ENCODE measurements at places on chromosomes 2 and 18. TPM values are rescaled to one million over a fixed set of nuclear protein-coding genes. Genes with fewer than 3 reads are reported as not detected.
A peak's percentile ranks its signal among the peaks of the same experiment; 100 is the strongest.

DNA sequence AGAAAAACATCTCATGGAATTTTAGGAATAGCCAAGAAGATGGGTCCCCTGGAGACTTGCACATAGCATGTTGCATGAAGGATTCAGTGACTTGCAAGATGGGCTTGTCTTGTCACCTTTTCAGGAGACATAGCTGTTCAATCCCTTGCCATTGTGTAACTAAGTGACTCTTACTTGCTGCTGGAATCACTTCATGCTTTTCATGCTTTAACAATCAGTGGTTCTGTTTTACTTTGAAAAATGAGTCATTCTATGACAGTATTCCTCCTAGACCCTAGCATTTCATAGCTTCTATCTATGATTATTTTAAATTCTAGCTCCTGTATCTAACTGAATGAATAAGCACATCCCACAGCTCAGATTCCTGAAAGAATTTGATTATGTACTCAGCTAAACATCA is 2.8 kb downstream of the KYNU start:
- no peak for DNase-seq

- DNase-seq, result no peak
Observed at GRCh38 chr18:51301376-51301775, 103.9 kb upstream of the MEX3C start.

- DNase-seq, result no peak
Observed at GRCh38 chr2:160477032-160477431, 16.6 kb downstream of the RBMS1 start.

- peak; percentile 99 for DNase-seq
Observed at GRCh38 chr2:175167792-175168563, at the start of gene ATF2. TSS of gene ATF2 (minus strand) at chr2:175168203. CDS start at chr2:175136443, 31,760 bp downstream.

DNA sequence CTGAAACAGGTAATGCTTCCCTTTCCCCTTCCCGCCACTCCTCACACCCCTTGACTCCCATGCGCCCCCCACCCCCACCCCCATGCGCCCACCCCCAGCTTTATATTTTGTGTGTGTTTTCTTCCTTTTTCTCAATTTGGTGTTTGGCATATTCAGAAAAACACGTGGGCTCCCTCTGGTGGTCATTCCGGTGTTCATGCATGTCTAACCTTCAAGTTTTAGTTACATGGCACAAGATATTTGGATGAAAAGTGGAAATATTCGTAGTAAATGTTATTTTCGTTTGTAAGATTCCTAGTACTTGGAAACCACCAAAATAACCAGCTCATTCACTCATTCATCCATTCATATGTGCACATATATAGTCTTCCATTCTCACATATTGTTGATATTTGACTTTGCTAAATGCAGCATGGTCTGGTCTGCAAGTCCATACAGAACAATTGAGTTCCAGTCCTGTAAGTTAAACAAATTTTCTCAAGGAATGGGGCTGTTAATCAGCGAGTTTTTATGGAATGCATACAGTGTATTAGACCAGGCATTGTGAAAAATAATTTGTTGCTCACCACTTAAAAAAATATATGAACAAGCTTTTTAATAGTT is 143.6 kb upstream of the MAP3K20 start:
- DNase-seq, result peak; percentile 79

DNA sequence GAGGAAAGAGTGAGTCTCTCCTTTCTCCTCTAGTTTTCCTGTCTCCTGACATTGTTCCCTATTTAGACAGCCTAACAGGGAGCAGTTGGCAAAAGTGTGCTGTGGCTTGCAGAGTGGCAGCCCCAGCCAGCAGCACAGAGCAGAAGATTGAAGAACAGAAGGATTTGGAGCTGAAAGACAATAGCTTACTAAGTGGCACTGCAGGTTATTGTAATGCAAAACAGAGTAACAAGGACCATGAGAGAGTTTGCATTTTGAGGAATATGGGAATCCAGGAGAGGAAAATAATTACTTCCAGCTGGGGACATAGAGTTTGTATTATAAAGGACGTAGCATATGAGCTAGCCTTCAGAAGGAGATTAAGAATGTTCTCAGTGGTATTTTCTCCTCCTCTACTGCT is 342.4 kb downstream of the AKAIN1 start:
- no peak for DNase-seq

DNA sequence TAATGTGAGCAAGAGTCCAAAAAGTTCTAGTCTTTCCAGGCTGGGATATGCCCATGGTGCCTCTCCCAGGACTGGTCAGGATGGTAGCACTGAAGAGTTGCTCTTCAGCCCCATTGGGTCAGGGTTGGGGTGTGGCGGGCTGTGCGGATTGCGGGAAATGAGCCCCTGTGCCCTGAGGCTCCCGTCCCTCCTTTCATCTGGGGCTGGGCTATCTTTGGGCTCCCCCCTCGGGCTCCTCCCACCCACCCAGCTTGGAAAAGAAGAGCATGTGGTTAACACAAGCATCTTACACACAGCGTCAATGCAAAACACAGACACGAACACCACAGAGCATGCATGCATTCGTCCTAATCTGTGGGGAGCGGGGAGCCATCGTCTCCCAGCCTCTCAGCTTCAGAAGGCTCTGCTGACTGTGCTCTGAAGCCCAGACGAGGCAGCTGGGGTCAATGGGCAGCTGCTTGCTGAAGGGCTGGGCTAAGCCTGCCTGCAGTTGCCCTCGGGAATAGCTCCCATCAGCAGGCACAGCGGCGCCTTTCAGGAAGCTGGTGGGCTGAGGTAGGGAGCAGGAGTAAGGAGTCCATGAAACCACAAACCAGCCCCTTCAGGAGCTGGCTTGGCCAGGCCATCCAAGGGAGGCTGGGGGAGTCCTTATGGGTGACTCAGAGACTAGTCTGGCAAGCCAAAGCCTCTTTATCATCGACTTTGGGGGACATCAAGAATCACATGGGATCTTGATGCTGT is 112.9 kb downstream of the CLIP4 start:
- no peak for DNase-seq

- no peak for DNase-seq
Observed at GRCh38 chr2:159677654-159678053, 34.7 kb upstream of the MARCHF7 start.

- DNase-seq, result no peak
Observed at GRCh38 chr18:63284827-63285733, 34.5 kb downstream of the BCL2 start.

DNA sequence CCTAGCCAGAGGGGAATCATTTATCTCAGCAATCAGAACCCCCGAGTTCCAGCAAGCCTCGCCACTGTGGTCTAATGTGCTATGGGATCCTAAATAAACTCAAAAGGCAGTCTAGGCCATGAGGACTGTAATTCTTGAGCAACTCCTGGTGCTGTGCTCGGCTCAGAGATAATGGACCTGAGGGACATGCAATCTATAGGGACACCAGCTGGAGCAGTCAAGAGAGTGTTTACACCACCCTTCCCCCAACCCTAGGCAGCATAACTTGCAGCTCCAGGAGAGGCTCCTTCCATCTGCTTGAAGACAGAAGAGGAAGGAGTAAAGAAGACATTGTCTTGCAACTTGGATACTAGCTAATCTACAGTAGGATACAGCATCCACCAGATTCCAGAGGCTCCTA is 225.5 kb upstream of the KLHL14 start:
- no peak for DNase-seq

GRCh38 chr2:239316562-239317465 is 84.0 kb downstream of the HDAC4 start:
- no peak for DNase-seq

DNA sequence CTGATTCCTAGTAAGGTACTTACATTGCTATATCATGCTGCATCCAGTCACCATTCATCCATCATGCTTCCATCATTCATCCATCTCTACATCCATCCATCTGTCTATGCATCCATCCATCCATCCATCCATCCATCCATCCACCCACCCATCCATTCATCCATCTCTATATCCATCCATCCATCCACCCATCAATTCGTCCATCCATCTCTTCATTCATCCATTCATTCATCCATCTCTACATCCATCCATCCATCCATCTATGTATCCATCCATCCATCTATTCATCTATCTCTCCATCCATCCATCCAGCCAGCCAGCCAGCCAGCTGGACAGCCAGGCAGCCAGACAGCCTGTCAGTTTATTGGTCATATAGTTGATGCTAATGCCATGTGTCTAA is 20.7 kb downstream of the PRKCE start:
- DNase-seq, result no peak

GRCh38 chr2:112077814-112078213 is 22.7 kb downstream of the TMEM87B start:
- DNase-seq, result no peak

DNA sequence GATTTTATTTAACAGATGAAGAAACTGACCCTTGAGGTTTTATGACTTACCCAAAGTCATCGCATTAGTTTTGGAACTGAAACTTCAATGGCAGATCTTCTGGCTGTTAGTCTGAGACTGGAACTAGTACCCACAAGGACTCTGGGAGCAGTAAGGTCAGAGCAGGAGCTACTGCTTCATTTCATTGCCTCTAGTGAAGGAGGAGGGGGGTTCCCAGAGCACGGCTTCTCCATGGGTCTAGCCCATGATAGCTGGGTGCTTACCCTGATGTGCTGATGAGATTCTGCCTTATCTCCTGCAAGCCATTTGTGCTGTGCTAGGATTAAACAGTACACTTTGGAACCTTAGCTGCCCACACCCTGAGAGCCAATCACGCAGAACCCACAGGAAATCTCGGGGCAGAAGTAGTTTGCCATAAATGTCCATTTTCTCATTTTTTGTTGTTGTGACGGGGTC is 5.4 kb upstream of the RNASEH1 start:
- DNase-seq, result no peak

- peak; percentile 51 for DNase-seq
Observed at GRCh38 chr2:74399785-74400184, 19.7 kb upstream of the DCTN1 start.

DNA sequence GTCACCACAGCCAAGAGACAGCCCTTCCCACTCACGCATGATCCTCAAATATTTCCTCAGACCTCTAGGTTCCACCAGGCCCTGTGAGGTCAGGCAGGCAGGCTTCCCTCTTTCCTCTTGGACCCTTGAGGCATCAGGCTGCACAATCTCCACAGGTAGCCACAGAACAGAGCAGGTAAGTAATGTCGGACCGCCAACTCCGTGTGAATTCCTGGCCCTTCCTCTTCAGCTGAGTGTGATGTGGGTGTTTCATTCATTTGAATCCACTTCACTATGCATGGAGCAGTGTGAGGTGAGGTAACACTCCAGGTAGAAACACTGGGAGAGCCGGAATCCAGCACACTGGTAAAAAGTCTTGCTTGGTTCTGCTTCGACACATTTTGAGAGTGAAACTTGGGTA is 44.0 kb downstream of the MRPL35 start:
- no peak for DNase-seq

DNA sequence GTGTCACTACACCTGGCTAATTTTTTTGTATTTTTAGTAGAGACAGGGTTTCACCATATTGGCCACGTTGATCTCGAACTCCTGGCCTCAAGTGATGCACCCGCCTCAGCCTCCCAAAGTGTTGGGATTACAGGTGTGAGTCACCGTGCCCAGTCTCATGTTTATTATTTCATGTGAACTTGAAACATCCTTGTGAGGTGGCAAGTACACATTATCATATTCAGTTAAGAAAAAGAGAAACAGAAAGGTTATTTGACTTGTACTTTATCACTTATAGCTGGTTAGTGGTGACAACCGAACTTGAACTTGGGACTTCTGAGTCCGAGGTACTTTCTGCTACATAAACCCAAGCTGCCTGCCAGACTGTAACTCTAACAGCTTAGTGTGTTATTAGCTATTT is 24.4 kb downstream of the ABHD3 start:
- no peak for DNase-seq

DNA sequence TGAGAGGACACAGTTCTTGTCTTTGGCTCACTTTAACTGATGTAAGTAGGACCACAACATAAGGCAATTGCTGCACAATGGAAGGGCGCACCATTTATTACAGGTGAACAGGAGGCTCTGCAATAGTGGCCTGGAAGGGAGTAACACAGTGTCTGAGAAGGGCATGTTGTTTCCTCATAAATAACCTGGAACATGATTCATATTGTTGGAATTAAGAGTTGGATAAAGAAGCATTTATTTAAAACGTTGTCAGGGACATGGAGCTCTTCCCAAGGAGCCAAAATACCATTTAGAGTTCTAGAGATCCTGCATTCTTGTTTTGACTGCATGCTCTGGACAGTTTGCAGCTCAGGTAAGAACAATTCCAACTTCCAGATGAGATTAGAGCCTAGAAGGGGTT is 110.4 kb downstream of the PLCL1 start:
- DNase-seq, result no peak

- no peak for DNase-seq
Observed at GRCh38 chr2:222797871-222798270, 63.0 kb upstream of the ACSL3 start.

DNA sequence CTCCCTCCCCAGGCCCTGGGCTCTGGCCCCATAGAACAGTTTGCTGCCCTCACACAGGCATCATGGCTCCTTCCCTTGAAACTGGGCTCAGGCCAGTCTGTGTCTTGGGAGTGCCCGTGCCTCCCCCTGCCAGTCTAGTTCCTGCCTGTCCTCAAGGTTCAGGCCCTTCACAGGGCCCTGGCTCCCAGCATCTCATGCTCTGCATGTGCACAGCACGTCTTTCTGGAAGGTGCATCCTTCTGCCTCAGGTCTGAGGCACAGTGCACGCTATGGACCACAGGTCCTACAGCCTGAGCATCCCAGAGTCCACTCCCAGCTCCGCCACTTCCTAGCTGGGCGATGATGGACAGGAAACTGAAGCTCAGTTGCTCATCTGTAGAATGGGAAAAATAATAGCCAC is 35.6 kb upstream of the FOSL2 start:
- DNase-seq, result no peak

The MARCO gene
- not detected for total RNA-seq

The LHCGR gene
- not detected for total RNA-seq

The FASTKD2 gene
- 20.8 TPM for total RNA-seq

The B3GNT7 gene
- 0.26 TPM for total RNA-seq

The CNPPD1 gene
- total RNA-seq, result 81.4 TPM

The SIX2 gene
- total RNA-seq, result not detected

The DPP10 gene
- total RNA-seq, result not detected

The TCF23 gene
- total RNA-seq, result not detected
